ENCODE measurements at places on chromosomes 7 and 10. TPM values are rescaled to one million over a fixed set of nuclear protein-coding genes. Genes with fewer than 3 reads are reported as not detected.

GRCh38 chr10:120683454-120683853 is 167.7 kb upstream of the WDR11 start:
- H3K27me3 ChIP-seq, result no peaks in the 10 kb centered on the region
- no peaks in the 10 kb centered on the region for H3K4me1 ChIP-seq
- no peak overlapping the region for H3K4me3 ChIP-seq
- no peak overlapping the region for H3K27ac ChIP-seq

- H3K36me3 ChIP-seq, result 0 out of 2 replicates have a peak, but pooled peaks cover 2% of the 10 kb centered on the region
- H3K4me3 ChIP-seq, result no peak overlapping the region
- no peaks in the 10 kb centered on the region for H3K4me1 ChIP-seq
- no peak overlapping the region for H3K27ac ChIP-seq
- no peaks in the 10 kb centered on the region for H3K27me3 ChIP-seq
- no peak for DNase-seq
Observed at GRCh38 chr10:132655735-132656134, 118.1 kb downstream of the INPP5A start.

- 0 out of 2 replicates have a peak overlapping the region, but pooled peaks have one; percentile 9 for H3K4me3 ChIP-seq
- H3K27ac ChIP-seq, result no peak overlapping the region
Observed at GRCh38 chr7:38932509-38933168, 23.6 kb upstream of the VPS41 start.

- H3K4me3 ChIP-seq, result no peak overlapping the region
- no peak overlapping the region for H3K27ac ChIP-seq
Observed at GRCh38 chr7:26369593-26369992, 77.9 kb downstream of the SNX10 start.

GRCh38 chr10:121696854-121697253 is 98.6 kb upstream of the FGFR2 start:
- H3K4me3 ChIP-seq, result no peak overlapping the region
- peak; percentile 74 for DNase-seq
- H3K36me3 ChIP-seq, result 0 out of 2 replicates have a peak, but pooled peaks cover 3% of the 10 kb centered on the region
- no peaks in the 10 kb centered on the region for H3K4me1 ChIP-seq
- no peak overlapping the region for H3K27ac ChIP-seq

DNA sequence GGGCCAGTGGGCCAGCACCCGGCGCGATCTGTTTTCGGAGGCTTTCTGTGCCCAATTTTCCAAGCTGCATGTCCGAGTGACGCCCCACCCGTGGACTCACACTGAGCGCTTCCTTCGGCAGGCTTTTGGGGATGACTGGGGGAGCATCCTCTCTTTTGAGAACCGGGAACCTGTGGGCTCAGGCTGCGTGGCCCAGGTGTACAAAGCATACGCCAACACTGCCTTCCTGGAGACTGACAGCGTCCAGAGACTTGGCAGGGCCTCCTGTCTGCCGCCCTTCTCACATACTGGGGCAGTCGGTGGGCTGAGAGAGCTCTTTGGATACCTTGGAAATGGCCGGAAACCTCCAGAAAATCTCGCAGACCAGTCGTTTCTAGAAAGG is 1.0 kb downstream of the ADCK2 start:
- no peaks in the 10 kb centered on the region for H3K4me1 ChIP-seq
- no peak overlapping the region for H3K27ac ChIP-seq
- no peaks in the 10 kb centered on the region for H3K27me3 ChIP-seq
- no peak for DNase-seq

GRCh38 chr10:110505130-110505770 is 7.5 kb downstream of the DUSP5 start:
- DNase-seq, result no peak
- peaks cover 72% of the 10 kb centered on the region for H3K36me3 ChIP-seq
- no peaks in the 10 kb centered on the region for H3K27me3 ChIP-seq
- H3K27ac ChIP-seq, result no peak overlapping the region
- peaks cover 11% of the 10 kb centered on the region for H3K4me1 ChIP-seq

DNA sequence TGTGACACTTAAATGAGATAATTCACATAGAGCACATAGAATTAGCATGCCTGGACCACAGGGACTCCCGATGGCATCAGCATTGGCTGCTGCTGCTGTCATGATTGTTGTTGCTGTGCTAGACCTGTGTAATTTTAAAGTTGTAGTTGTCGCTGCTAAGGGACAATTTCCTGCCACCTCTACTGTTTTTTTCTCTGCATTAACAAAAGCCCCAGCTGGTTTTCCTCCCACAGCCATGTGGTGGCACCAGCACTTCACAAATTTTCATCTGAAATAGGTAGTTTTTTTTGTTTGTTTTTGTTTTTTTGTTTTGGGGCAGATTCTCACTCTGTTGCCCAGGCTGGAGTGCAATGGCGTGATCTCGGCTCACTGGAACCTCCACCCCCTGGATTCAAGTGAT is 25.4 kb upstream of the PRXL2A start:
- H3K4me3 ChIP-seq, result no peak overlapping the region
- no peak overlapping the region for H3K27ac ChIP-seq
- H3K4me1 ChIP-seq, result no peaks in the 10 kb centered on the region
- H3K36me3 ChIP-seq, result no peaks in the 10 kb centered on the region
- H3K27me3 ChIP-seq, result no peaks in the 10 kb centered on the region
- peak; percentile 50 for DNase-seq

DNA sequence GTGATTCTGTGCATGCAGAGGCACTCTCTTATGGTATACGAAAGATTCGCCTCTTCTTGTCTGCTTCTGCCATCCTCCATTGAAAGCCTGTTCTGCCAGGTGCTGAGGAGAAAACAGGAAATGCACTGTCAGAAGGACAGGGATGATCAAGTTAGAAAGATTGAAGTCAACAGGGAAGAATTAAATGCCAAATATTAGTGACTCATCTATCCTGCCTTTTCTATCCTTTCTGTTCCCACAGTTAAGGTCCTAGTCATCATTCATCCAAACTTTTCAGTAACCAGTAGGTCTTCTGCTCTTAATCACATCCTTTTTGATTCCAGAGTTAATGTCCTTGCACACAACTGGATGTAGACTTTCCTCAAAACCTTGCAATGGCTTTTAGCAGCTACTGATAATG is 4.8 kb upstream of the ZNF783 start:
- H3K27me3 ChIP-seq, result no peaks in the 10 kb centered on the region
- no peak for DNase-seq
- H3K36me3 ChIP-seq, result peaks cover 34% of the 10 kb centered on the region
- no peaks in the 10 kb centered on the region for H3K4me1 ChIP-seq
- H3K4me3 ChIP-seq, result no peak overlapping the region
- H3K27ac ChIP-seq, result no peak overlapping the region

- peaks cover 6% of the 10 kb centered on the region for H3K4me1 ChIP-seq
- no peak overlapping the region for H3K27ac ChIP-seq
- DNase-seq, result peak; percentile 43
Observed at GRCh38 chr10:16901106-16901505, 83.9 kb upstream of the RSU1 start.

- no peak overlapping the region for H3K27ac ChIP-seq
- no peak for DNase-seq
- H3K4me3 ChIP-seq, result no peak overlapping the region
- H3K36me3 ChIP-seq, result no peaks in the 10 kb centered on the region
Observed at GRCh38 chr10:70320751-70321150, 36.9 kb upstream of the NPFFR1 start.

DNA sequence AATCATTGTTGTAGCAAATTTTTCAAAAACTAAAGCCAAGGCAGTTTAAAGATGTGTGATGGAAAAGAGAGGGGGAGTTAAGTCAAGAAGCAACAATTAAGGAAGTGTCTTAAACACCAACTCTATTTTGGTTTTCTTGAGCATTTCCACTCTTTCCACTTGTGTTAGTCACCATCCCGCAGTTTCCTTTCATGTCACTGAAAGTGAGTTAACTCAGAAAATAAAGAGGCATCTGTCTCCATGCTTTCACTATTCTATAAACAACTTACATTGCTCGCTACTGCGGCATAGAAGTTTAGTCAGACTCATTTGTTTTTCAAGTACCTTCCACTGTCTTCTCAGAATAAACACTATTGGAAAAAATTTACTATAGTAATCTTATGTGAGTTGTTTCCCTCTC is 284.9 kb upstream of the SEMA3D start:
- no peaks in the 10 kb centered on the region for H3K27me3 ChIP-seq
- H3K27ac ChIP-seq, result no peak overlapping the region

DNA sequence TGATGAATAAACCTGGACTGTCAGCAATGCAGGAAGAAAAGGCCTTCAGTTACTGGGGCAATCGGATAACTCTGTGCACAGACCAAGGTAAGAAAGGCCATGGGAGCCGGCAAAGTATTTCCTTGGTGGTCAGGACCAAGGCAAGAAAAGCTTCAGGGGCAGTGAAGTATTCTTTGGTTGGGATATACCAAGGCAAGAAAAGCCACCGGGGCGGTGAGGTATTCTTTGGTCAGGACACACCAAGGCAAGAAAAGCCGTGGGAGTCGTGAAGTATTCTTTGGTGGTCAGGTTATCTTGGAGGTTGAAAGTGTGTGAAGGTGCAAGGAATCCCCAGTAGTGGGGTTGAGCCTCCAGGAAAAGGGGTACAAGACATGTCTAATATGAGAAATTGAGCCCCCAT is 295.0 kb upstream of the GALNT17 start:
- no peaks in the 10 kb centered on the region for H3K4me1 ChIP-seq
- no peak for DNase-seq
- H3K36me3 ChIP-seq, result peaks cover 11% of the 10 kb centered on the region
- H3K27ac ChIP-seq, result no peak overlapping the region

- H3K4me1 ChIP-seq, result no peaks in the 10 kb centered on the region
- no peaks in the 10 kb centered on the region for H3K27me3 ChIP-seq
- DNase-seq, result no peak
- peaks cover 13% of the 10 kb centered on the region for H3K36me3 ChIP-seq
- H3K4me3 ChIP-seq, result no peak overlapping the region
Observed at GRCh38 chr7:148670374-148670773, 28.3 kb upstream of the CUL1 start.

GRCh38 chr7:150361402-150361801 is 7.2 kb upstream of the REPIN1 start:
- H3K27ac ChIP-seq, result no peak overlapping the region
- H3K27me3 ChIP-seq, result no peaks in the 10 kb centered on the region
- H3K36me3 ChIP-seq, result peaks cover 4% of the 10 kb centered on the region
- H3K4me3 ChIP-seq, result peak overlapping the region; percentile 49

DNA sequence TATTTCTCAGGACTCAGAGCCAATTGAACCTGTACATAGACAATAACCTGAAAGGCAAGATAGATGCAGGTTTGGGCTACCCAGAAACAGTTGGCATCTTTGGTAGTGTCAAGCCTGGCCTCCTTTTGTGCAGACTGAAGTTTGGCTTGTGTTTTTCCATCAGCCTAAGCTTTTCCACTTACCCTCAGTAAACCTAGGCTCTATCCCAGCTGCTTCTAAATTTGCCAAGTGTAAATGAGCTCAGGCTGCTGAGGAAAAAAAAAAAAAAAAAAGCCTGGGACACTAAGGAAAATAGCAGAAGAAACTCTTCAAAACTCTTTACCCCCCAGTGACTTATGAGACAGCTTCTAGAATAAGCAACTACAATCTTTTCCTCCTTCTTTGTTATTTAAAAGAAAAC is 316.3 kb upstream of the SORCS1 start:
- DNase-seq, result no peak
- H3K27ac ChIP-seq, result no peak overlapping the region
- H3K27me3 ChIP-seq, result no peaks in the 10 kb centered on the region
- H3K4me1 ChIP-seq, result no peaks in the 10 kb centered on the region

DNA sequence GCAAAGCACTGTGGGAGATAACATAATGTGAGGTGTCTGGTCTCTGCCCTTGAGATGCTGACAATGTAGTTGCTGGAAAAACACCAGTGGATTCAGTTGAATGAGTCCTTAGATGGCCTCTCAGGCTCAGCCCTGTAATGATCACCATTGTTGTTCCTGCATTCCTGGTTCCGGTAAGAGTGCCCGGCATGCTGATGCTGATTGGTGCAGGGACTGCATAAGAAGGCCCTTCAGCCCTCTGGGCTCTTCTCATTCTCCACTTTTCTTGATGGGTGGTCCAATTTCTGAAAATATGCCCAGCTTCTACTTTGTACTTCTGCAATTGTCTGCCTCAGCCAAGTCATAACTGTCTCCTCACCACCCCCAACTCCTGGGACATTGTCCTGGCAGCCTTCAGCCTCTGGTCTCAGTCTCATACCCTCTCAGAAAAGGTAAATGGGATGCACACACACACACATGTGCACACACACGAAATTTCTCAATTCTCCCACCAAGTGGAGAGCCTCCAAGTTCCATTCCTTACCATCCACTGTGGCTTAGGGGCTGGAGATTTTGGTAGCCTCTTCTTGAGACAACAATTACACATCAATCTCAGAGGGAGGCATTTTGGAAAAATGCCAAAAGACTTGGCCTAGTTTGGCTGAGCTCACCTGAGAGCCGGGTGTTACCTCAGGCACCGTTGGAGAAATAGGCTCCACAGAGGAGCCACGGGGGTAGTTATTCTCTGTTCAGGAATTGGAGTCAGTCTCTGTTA is 314.9 kb downstream of the RPS24 start:
- no peaks in the 10 kb centered on the region for H3K27me3 ChIP-seq
- peak; percentile 5 for DNase-seq
- H3K36me3 ChIP-seq, result no peaks in the 10 kb centered on the region
- H3K4me1 ChIP-seq, result no peaks in the 10 kb centered on the region

DNA sequence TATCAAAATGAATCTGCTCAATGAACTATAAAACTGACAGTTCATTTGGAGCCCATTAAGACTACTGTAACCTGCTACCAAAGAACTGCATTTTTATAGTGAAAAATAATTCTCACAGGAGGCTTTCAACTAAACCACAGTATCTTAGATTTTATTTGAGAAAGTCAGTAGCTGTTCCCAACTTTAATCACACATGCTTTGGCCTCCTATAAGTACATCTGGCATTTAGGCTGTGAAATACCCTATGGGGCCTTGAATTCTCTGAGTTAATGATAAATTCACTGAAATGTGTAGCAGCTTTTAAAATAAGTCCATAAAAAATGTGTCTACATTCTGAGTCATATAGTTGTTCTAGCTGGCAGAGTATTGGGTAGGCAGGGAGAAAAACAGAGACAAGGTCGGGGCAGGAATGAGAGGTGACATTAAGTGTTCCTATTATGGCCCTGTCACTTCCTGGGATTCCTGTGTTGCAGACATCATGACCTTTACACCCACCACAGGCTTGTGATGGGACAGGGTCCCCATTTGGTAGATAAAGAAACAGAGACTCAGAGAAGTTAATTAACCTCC is 588.8 kb downstream of the REEP3 start:
- H3K27me3 ChIP-seq, result no peaks in the 10 kb centered on the region
- no peak overlapping the region for H3K27ac ChIP-seq
- no peak overlapping the region for H3K4me3 ChIP-seq
- no peak for DNase-seq

GRCh38 chr10:81130014-81130413 is 592.3 kb downstream of the SH2D4B start:
- H3K36me3 ChIP-seq, result no peaks in the 10 kb centered on the region
- DNase-seq, result no peak
- H3K4me1 ChIP-seq, result no peaks in the 10 kb centered on the region
- no peak overlapping the region for H3K4me3 ChIP-seq
- no peak overlapping the region for H3K27ac ChIP-seq
- no peaks in the 10 kb centered on the region for H3K27me3 ChIP-seq

Gene AKR1C4
- total RNA-seq, result not detected

Gene LRRD1
- total RNA-seq, result not detected

Gene HOXA7
- not detected for total RNA-seq

Gene PRR15
- total RNA-seq, result 15.1 TPM

Gene CHST15
- total RNA-seq, result 8.7 TPM

Gene COL26A1
- total RNA-seq, result 42.6 TPM

Gene SYT15
- 0.59 TPM for total RNA-seq

Gene FAM107B
- total RNA-seq, result 24.5 TPM

Gene ZKSCAN5
- total RNA-seq, result 16.6 TPM

Gene HOXA3
- not detected for total RNA-seq

Gene DRGX
- total RNA-seq, result not detected

Gene GPR37
- total RNA-seq, result 1.6 TPM

Gene IRF5
- 0.74 TPM for total RNA-seq
